GM19239 (cell line): ENCODE measurements at places on chromosomes 11 and 22.

GRCh38 chr11:129698212-129698611 lies 117.4 kb upstream of the TMEM45B start:
- no peak for DNase-seq

GRCh38 chr11:115778928-115779650 lies 274.9 kb upstream of the CADM1 start:
- DNase-seq: no peak

- no peak for DNase-seq
Observed at GRCh38 chr22:46539169-46539568, 1.7 kb upstream of the CELSR1 start.

- no peak for DNase-seq
Observed at GRCh38 chr11:69582756-69583467, 58.0 kb upstream of the CCND1 start.

- DNase-seq: no peak
Observed at GRCh38 chr22:33715237-33715985, 204.9 kb downstream of the LARGE1 start.

- no peak for DNase-seq
Observed at GRCh38 chr11:61905067-61905696, 12.2 kb downstream of the RAB3IL1 start.

GRCh38 chr11:86087256-86087655 lies 18.4 kb upstream of the PICALM start:
- DNase-seq: no peak

DNA sequence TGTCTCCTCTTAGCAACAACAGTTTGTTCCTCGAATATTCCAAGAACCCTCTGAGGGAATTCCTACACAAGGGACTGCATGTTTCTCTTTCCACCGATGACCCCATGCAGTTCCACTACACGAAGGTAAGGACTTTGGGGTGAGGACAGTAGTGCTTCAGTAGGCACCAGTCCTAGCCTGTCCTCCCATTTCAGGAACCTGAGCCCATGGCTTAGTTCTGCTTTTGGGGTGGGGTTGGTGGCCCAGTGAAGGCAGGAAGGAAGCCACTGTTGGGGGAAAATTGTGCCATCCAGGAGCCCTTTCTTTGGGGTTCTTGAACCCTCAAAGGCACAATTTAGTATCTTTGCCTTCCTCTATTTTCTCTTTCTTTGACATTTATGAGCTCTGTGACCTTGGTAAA lies 38.2 kb downstream of the RNF141 start:
- DNase-seq: no peak

- peak; percentile 82 for DNase-seq
Observed at GRCh38 chr11:64844330-64845128, at the start of gene CDC42BPG. Gene CDC42BPG (minus strand): TSS chr11:64844653. CDS start chr11:64844569, 84 bp downstream.

DNA sequence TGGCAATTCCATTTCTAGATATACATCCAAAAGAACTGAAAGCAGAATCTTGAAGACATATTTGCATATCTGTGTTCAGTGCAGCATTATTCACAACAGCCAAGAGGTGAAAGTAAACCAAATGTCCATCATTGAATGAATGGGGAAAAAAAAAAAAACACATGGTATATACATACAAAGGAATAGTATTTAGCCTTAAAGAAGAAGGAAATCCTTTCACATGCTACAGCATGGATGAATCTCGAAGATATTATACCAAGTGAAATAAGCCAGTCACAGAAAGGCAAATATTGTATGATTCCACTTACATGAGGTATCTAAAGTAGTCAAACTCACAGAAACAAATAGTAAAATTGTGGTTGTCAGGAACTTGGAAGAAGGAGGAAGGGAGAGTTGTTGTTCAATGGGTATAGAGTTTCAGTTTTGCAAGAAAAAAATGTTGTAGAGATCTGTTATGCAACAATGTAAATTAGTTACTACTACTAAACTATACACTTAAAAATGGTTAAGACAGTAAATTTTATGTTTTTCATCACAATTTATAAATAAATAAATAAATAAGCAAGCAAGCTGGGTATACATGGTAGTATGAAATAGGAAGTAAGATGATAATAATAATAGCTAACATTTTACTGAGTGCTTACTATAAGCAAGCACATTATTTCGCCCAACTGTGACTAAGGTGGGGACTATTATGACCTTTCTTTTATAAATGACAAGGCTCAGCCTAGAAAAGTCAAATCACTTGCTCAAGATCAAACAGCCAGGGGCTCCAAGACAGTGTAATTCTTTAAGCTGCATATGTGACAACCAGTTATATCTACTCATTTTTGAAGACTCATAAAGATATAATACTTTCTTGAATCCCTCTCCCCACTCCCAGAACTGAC lies 50.0 kb downstream of the FAM168A start:
- no peak for DNase-seq

DNA sequence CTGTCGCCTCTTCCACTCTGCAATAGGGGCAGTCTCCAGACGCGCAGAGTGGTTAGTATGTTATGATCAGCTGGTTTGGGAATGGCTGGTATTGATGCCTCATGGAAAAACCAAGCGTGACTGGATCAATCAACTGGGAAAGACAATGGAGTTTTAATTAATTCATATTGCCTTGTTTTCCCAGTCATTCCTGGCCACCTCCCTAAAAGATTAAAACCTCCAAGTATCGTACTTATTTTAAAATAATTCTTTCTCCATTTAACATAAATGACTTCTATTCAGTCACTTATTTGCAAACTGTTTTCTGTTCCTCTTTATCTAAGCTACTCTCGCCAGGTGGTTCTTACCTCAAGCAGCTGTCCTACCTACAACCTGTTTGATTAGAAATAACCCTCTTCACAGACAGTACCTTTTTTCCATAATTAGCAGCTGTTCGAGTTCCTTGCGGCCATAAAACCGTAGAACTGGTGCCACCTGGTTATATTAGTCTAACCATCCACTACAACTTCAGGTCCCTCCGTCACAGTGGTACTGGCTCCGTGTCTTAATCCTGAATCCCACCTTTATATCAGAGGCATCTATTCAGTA lies 898 bp downstream of the ZNF215 start:
- peak; percentile 16 for DNase-seq

GRCh38 chr22:44068422-44069191 lies 44.5 kb downstream of the PARVB start:
- peak; percentile 58 for DNase-seq

DNA sequence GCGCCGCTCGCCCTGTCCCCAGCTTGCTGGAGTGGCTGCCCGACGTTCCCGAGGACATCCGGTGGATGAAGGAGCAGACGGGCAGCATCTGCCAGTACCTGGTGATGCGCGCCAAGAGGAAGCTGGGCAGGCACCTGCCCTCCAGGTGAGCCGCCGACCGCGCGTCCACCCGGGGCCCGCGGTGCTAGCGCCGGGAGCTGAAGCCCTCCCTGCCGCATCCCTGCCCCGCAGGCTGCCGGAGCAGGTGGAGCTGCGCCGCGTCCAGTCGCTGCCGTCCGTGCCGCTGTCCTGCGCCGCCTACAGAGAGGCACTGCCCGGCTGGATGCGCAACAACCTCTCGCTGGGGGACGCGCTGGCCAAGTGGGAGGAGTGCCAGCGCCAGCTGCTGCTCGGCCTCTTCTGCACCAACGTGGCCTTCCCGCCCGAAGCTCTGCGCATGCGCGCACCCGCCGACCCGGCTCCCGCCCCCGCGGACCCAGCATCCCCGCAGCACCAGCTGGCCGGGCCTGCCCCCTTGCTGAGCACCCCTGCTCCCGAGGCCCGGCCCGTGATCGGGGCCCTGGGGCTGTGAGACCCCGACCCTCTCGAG lies 3.3 kb upstream of the CRACR2B start:
- no peak for DNase-seq

DNA sequence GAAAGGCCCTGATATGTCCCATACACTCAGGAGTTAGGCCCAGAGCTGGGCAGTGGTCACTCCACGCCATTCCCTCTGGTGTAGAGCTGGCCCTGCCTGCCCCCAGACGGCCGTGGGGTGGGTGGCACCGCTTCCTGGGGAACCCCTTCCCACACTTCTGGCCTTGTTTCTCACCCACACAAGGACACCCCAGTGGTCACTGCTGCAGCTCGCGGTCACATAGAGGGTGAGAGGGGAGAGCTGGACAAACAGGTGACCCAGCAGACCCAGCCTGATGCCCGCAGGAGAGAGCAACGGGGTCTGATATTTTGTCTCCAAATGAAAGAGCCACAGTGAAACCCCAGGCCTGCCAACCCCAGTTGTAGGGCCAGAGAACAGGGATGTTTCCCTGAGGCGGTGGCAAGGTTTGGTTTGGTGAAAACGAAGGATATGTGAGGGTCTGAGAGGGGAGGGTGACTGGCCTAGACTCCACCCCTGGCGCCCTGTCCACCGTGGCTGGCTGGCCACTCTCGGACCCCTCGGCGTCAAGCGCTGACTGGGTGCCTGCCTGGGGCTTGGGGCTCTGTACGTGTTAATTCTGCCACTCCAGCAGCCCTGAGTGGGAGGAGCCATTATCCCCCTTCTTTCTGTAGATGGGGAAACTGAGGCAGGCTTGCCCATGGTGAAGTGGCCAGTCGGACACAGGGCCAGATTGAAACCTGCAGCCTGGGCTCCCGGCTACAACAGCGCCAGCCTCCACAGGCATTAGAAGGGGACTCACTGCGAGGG lies 71.0 kb upstream of the PPARA start:
- no peak for DNase-seq

DNA sequence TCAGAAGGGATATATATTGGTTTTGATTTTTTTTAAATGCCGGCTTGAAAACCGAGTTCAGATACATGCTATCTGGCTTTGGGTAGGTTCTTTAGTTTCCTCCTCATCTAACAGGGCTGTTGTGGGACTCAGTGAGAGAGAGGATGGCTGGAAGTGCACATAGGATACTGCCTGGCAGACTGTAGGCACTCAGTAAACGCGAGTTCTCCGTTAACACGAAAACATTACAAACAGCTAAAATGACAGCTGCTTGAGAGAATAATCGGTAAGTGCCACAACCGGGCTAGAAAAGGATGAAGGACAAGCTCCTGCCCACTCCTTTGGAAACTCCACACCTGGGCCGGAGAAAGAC lies 369 bp downstream of the XRRA1 start:
- no peak for DNase-seq

DNA sequence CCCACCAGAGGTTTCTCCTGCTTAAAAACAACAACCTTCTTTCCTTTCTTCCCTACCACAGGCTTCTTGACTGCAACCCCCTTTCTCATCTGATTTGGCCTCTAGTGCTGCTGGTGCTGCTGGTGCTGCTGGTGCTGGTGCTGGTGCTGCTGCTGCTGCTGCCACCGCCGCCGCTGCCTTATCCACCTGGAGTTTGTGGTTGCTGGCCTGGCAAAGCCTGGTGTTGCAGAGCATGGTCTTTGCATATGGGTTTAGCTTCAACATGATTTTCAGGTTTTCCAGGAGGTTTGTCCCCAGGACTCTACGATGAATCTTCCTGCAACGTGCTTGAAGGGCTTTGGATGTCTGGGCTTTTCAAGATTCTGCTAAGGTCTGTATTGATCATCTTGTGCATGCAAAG lies 49.7 kb downstream of the MRTFA start:
- no peak for DNase-seq

DNA sequence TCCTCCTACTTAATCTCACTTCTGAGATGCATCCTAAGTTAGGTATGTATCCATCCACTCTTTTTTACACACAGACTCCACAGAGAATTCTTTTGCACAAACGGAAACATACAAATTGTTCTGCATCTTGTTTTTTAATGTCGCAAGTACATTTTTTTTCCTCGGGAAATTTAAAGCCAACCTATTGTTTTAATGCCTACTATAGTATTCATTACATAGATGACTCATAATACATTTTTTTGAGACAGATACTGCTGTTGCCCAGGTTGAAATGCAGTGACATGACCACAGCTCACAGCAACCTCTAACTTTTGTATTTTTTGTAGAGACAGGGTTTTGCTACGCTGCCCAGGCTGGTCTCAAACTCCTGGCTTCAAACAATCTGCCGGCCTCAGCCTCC lies 90.8 kb upstream of the TMEM45B start:
- no peak for DNase-seq
